OCI-M1 (cell line): ENCODE measurements at places on chromosomes 1 and 21.

- DNase-seq: no peak
Observed at GRCh38 chr1:72006092-72006491, 276.2 kb downstream of the NEGR1 start.

- DNase-seq: peak; percentile 7
Observed at GRCh38 chr1:117029685-117030084, 28.1 kb downstream of the CD101 start.

- peak; percentile 13 for DNase-seq
Observed at GRCh38 chr1:247647864-247648263, 31.7 kb downstream of the OR13G1 start.

- no peak for DNase-seq
Observed at GRCh38 chr1:19234224-19234623, 17.1 kb downstream of the EMC1 start.

GRCh38 chr1:53851571-53852285, 13.6 kb upstream of the NDC1 start:
- no peak for DNase-seq

- no peak for DNase-seq
Observed at GRCh38 chr1:229378586-229379367, 35.9 kb upstream of the CCSAP start.
